ENCODE measurements at places on chromosomes 1 and 21.

GRCh38 chr1:240178366-240178765, 86.7 kb downstream of the FMN2 start:
- DNase-seq, result no peak

GRCh38 chr1:185720633-185721272, 13.4 kb upstream of the HMCN1 start:
- no peak for DNase-seq

- DNase-seq, result no peak
These were observed 131.7 kb downstream of the TMEM53 start for GRCh38 chr1:44542420-44543063.

- DNase-seq, result no peak
These were observed 7.4 kb downstream of the S100A9 start for GRCh38 chr1:153364766-153365666.

DNA sequence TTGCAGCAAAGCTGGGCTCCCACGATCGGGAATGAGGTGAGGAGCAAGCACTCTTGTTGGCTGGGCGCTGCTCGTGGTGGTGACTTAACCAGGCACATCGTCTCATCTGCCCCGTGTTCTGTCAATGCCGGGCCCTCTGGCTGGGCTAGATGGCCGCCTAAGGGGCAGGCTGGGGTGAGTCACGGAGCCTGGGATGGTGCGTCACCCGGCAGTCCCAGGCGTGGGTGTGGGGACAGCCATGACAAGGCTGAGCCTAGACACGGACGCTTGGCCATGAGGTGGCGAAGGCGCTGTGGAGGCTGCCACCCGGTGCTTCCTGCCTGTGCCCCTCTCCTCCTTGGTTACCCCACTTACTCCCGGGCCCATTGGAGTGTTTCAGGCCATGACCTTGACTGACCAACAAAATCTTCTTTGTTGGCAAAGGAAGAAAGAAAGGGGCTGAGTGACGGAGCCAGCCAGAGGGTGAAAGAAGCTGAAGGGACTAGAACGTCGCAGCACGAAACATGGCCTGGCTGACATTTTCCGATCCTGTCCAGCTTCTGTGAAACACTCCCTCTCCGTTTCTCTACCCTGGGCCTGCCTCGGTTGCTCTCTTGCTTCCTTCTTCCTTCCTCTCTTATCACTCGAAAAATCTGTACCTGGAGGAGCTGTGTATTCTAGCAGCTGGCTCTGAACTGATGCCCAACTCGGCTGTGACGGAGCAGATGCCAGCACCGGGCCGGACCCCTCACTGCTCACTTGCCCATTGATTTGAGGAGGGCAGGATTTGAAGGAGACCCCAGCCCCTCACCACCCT, 596 bp downstream of the CD247 start:
- no peak for DNase-seq

GRCh38 chr1:201468844-201469644, at the start of gene PHLDA3:
TSS of gene PHLDA3 (minus strand) at chr1:201469188. CDS start at chr1:201468786, 402 bp downstream.
- DNase-seq, result peak; percentile 83

DNA sequence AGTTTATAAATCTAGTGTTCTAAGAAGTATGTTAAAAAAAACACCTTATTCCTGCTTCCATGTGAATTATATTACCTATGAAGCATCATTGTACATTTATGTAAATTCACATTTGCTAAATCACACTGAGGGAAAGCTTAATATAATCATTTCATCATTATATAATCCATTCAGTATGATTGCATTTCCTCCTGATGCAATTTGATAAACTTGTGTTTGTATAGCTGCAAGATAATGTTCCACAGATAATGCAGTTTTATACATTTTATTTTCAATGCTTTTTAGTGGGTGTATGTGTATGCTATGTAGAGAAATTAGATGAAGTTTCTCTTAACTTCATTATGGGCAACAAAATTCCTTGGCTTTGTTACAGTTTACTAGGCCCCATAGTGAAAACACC, 79.6 kb downstream of the HS2ST1 start:
- DNase-seq, result no peak

DNA sequence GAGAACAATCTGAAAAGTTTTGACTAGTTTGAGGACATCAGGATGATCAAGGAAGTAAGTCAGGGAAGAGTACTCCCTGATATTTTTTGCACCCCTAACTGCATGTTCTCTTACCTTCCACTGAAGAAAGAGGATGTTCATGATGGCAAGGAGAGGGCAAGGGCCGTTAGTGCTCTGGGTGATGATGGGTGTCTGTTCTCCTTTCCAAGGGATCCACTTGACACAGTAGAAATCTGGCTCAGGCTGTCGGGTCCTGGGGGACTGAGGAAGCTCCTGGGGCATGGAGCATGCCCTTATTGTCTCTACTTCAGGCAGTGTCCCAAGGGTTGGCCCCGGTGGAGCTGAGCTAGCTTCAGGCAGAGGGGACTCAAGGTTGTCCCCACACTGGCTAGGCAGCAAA, 4.7 kb downstream of the MINDY1 start:
- DNase-seq, result no peak

DNA sequence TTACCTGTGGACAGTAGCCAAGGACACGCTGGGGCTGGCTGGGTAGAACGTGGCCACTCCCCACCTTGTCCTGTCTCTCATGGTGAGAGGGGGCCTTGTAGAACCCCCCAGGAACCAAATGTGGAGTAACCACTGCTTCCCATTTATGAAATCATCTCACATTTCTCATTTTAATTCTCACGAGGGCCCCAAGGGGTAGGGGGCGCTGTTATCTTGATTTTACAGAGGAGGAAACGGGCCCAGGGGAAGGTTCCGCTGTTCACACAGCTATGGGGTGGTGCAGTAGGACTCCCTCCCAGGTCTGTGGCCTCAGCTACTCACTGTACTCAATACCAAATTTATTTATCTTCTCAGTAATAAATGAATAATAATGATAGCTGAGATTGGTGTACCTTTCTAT, 5.5 kb downstream of the SMPDL3B start:
- no peak for DNase-seq

DNA sequence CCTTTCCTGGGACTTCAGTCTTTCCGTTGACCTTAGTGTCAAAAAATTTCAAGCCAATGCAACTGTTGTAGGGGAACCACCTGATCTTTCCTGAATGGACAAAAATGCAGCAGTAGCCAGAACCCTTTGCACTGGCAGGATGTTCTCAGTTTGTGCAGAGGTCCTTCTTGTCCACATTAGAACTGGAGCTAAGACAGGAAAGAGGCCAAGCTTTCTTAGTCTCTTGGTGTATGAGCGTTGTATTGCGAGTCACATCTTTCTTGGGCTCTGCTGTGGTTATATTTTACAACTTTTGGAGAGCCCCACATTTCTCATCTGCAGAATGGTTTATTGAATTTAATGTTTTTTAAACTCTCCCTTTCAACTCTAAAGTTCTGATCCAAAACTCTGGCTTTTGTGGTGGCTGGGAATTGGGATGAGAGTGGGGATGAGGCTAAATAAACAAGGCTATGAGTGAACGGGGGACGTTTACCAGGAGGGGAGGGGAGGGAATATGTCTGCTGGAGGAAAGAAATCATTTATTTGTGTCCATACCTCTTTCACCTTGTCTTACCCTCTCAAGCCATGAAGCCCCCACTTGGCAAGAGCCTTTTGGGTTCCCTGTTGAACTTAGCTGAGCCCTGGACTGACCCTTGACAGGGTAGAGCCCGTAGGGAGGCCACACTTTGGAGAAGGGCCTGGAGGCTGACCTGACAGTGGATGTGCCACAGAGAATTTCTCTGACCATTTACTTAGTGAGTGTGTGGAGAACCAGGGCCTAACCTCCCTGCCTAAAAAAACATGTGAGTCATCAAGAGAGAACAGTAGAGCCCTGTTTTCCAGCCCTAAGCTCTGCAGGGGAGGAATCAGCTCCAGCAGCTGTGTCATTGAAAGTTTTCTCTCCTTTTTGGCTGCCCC, 586 bp downstream of the CHI3L2 start:
- peak; percentile 57 for DNase-seq

GRCh38 chr1:172273647-172274396, 146.7 kb upstream of the C1orf105 start:
- DNase-seq, result no peak

- no peak for DNase-seq
These were observed 71.9 kb upstream of the GOLT1A start for GRCh38 chr1:204285436-204286305.

GRCh38 chr1:99601208-99601607, 44.7 kb upstream of the PALMD start:
- no peak for DNase-seq

DNA sequence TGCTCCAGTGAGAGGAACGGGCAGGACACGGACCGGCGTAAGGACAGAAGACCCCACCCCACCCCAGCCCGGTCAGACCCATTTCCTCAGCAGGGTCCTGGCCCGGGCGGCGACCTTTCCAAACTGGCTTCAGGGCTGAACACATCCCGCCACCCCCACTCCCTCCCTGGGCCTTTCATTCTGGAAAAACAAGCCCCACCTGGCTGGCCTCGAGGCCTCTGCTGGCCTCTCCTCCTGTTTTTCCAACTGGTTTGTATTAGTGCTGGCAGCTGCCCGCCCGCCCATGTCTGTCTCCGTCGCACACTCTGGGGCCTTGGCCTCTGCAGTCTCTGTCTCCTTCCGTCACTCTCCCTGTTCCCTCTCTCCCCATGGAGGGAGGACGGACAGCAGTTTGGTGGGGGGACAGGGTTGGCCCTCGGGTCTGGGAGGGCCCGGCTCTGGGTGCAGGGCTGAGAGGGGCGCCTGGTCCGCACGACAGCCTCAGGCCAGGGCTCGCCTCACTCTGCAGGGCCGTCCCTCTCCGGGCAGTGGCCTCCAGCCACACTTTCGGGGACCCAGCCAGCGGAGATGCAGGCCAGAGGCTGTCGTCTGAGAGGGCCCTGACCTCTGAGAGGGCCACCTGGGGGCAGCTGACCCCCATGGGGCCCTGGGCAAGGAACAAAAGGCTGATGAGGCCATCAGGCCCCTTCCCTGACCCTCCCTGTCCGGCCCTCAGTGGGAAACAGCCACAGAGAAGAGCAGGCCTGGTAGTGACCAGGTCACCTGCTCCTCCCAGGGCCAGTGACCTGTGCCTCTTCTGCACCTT, 1.5 kb upstream of the MXRA8 start:
- peak; percentile 70 for DNase-seq

- DNase-seq, result no peak
These were observed 15.7 kb downstream of the TFF3 start for GRCh38 chr21:42299324-42300044.

- peak; percentile 81 for DNase-seq
These were observed 11.2 kb upstream of the CAPN2 start for GRCh38 chr1:223700942-223701637.

DNA sequence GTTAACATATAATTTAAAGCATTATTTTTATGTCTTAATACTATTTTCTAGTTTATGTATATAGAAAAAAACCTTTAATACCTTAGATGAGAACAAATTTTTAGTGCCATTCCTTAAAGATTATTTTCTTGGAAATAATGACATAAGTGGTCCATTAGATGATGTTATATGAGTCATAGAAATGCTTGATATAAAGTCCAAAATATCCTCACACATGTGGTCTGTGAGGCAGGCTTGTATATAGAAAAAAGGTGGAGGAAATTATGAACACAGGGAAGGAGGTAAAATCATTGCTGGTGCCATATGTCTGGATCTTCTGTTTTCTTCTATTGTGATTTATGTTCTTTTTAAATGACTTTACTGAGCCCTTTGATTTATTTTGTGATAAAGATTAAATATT, 79.3 kb downstream of the MAP3K7CL start:
- no peak for DNase-seq

DNA sequence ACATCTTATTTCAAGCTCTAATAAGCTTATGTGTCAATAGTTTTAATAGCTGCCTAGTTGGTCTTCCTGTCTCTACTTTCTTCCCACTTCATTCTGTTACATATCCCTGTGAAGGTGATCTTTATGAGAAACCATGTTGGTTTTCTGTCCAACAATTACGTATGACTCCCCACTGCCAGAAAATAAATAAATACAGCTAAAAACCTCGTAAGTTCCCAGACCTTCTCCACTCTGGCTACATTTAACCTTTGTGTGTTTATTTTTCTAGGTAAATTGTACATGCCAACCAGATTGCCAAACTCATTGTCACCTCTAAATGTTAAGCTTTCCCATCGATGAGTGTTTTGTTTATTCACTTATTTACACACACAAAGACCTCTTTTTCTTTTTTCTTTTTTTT, 147.2 kb downstream of the CRB1 start:
- DNase-seq, result no peak

DNA sequence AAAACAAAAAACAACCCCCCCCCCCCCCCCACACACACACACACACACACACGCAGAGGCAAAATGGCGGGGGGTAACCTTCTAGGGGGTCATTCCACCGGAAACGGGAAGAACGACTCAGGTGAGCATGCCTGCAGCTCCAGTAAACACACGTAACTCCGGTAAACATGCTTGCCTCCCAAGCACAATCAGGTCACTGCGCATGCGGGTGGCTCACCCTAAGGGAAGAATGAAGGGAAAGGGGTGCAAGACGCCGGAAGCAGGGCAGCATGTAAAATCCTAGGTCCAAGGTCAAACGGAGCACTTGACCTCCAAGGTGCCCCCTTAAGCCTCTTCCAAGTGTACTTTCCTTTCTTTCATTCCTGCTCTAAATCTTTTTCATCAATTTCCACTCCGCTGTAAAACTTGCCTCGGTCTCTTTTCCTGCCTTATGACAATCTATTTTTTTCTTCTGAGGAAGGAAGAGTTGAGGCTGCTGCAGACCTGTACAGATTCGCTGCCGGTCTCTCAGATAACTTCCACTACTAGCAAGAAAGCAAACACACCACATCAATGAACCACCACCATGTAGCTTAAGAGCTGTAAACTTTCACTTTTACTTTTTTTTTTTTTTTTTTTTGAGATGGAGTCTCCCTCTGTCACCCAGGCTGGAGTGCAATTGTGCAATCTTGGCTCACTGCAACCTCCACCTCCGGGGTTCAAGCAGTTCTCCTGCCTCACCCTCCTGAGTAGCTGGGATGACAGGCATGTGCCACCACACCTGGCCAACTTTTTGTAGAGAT, 21.0 kb upstream of the CBR3 start:
- DNase-seq, result no peak

GRCh38 chr1:95703046-95703445, 469.0 kb downstream of the RWDD3 start:
- no peak for DNase-seq

GRCh38 chr1:172019976-172020375, 178.7 kb downstream of the DNM3 start:
- DNase-seq, result no peak

Data from thyroid gland (tissue), 4 donors.